ENCODE measurements at places on chromosomes 7 and 10.

GRCh38 chr10:77501152-77501845, 136.3 kb downstream of the KCNMA1 start:
- no peak for DNase-seq

GRCh38 chr10:44929356-44930255, 18.5 kb downstream of the TMEM72 start:
- no peak for DNase-seq

DNA sequence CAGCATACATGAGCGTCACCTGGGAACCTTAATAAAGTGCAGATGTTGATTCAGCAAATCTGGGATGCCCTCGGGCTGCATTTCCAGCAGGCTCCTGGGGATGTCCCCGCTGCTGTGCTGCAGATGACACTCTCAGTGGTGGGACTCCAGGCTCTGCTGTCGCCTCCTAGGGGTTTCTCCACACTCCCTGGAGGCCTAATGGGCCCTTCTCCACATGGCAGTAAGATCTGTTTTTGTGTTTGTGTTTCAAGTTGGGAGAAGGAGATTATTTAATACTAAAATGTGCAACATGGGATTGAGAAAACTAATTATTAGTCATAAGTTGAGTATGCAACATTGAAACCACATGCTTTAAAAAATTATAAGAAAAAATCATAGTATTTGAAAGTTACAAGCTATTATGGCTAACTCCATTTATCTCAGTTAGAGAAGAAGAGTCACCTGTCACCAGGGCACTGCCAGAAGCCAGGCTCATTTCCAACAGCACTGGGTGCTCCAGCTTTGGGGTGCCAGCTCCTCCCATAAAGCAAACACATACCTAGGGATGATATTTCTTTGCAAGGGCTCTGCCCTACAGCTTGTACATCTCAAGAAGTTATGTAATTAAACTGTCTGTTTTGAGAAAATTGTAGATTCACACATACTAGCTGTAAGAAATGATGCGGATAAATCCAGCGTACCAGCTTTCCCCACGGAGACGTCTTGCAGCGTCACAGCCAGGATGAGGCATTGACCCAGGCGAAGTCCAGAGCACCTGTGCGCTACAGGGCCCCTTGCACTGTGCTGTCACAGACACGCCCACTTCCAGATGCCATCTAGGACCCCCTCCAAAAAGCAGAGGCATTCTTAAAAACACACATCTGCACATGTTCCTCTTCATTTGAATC, 106.4 kb downstream of the EGFR start:
- DNase-seq = no peak

DNA sequence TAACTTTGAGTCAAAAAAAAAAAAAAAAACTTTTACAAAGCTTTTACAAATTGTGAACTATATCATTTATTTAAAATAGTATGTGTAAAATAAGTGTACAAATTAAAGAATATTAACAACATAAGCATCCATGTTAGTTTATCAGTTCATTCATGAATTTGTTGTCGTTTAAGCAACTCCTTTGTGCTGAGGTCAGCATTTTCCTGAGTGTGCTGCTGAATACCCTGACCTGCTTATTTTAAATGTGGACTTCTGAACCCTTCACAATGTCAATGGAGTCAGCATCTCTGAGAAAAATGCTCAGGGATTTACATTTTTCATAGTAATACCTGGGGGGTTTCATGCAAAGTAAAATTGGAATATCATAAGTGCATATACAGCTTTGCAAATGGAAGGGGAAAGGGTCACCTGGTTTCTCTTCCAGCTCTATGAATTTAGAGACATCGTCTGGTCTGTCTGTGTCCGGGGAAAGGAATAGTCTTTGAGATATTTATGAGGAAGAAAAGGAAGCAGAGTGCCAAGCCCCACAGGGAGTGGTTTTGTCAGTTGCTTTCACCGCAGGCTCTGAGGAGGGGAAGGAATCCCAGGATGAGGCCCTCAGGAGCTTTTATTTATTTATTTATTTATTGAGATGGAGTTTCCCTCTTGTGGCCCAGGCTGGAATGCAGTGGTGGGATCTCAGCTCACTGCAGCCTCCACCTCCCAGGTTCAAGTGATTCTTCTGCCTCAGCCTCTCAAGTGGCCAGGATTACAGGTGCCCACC, 125.5 kb upstream of the SVIL start:
- DNase-seq = no peak

- no peak for DNase-seq
Measured at GRCh38 chr7:55088107-55088506, 69.3 kb downstream of the EGFR start.

GRCh38 chr10:23294638-23295247, 49.9 kb downstream of the C10orf67 start:
- DNase-seq = no peak

- no peak for DNase-seq
Measured at GRCh38 chr10:12720217-12720981, 281.1 kb downstream of the CCDC3 start.

- no peak for DNase-seq
Measured at GRCh38 chr7:73707045-73707631, 12.3 kb downstream of the STX1A start.

DNA sequence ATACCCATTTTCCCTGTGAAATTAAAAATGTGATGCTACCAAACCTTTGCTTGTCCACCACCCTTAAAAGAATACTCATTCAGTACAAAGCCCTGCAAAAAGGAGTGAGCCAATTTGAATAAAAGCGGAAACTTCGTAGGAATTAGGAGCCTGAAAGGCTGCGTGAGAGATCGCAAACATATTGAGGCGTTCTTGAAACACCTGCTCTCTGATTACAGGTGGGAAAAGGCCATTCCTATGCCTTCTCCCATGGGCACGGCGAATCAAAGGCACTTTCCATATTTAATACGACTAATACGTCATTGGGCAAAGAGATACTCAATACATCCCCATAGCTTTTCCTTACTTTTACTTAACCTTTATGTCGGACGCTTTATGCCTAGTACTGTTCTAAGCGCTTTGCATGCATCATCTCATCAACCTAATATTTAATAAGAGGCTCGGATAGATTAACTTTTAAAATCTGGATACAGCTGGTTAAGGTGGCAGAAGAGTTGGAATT, 30.9 kb upstream of the KMT2E start:
- no peak for DNase-seq

- no peak for DNase-seq
Measured at GRCh38 chr10:97199152-97199551, 13.4 kb upstream of the SLIT1 start.

GRCh38 chr10:74862625-74863024, 36.2 kb downstream of the KAT6B start:
- no peak for DNase-seq

DNA sequence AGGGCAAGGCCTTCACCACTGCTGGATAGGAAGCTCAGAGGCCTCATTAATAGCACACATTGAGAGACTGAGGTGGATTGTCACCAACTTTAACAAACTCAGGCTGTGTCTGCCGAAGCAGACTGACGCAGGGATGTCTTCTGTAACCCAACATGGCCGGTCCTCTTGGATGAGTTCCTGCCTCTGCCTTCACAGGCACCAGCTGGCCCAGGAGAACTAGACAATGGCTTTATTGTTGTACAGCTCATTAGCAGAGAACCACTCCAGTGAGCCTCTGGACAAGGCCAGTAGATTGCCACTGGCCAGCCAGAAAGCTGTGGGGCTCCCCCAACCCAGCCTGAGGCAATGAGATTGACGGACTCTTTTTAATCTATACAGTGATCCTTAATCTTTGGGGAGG, 9.4 kb downstream of the NODAL start:
- no peak for DNase-seq

DNA sequence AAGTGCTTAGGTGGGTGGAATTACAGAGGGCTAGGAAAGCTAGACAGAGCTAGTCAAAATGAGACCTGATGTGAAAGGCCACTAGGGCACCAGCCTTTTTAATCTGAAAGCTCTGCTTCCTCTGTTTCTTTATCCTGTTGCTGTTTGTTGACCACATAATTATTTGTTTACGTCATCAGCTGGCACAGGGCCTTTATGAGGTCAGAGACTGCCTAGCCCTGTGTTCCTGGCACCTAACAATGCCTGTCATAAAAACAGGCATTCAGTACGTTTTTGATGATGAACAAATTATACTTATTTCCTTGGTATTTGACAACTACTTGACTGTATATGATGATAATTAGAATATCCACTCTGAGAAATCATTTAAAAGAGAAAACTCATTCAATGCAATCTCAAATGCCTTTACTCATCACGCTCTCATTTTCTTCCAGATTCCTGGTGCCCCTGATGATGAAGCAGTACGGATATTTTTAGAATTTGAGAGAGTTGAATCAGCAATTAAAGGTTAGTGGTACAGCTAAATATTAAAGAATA, 26.0 kb downstream of the RBM17 start:
- no peak for DNase-seq

GRCh38 chr10:1153251-1153763, 97.1 kb downstream of the WDR37 start:
- no peak for DNase-seq

GRCh38 chr10:5625992-5626777, 40.2 kb downstream of the ASB13 start:
- DNase-seq = no peak

GRCh38 chr10:32253276-32253675, 93.7 kb downstream of the EPC1 start:
- DNase-seq = no peak

DNA sequence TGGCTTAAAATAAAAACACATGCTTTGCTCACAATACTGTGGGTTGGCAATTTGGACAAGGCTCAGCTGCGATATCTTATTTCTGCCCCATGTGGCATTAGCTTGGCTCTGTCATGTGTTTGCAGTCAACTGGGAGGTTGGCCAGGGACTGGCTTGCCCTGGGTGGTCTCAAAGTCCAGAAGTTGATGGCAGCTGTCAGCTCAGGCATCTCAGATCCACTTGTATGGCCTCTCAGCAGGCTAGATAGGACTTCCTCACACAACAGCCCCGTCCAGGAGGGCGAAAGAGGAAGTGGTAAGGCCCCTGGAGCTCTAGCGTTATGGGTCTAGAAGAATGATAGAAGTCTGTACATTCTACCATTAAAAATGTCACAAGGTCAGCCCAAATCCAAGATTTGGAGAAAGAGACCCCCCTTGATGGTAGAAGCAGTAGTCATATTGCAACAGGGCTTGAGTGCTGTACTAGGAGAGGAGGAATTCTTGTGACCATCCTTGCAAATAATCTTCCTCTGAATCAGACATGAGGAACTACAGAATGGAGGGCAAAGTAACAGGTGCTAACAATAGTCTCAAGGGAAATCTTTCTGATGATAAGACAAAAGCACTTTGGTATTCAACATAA, 166.2 kb downstream of the FAM107B start:
- DNase-seq = no peak

DNA sequence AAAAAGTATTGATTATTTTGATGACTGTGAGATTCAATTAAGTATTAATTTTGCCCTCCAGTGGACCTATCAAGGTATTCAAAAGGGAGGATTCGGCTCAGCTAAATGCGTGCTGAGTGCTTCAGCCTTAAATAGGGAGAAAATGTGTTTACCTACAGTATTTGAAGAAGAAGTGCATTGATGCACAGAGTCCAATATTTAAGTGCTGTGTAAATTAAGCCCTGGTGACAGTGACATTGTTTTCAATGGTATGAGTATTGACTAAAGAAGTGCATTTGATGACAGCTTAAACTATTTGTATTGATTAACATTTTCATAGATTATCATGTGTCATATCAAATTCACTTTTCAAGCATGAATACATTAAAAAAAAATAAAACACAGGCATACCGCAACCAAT, 106.6 kb downstream of the POU6F2 start:
- no peak for DNase-seq

GRCh38 chr7:36082216-36082615, 70.8 kb upstream of the EEPD1 start:
- DNase-seq = no peak

DNA sequence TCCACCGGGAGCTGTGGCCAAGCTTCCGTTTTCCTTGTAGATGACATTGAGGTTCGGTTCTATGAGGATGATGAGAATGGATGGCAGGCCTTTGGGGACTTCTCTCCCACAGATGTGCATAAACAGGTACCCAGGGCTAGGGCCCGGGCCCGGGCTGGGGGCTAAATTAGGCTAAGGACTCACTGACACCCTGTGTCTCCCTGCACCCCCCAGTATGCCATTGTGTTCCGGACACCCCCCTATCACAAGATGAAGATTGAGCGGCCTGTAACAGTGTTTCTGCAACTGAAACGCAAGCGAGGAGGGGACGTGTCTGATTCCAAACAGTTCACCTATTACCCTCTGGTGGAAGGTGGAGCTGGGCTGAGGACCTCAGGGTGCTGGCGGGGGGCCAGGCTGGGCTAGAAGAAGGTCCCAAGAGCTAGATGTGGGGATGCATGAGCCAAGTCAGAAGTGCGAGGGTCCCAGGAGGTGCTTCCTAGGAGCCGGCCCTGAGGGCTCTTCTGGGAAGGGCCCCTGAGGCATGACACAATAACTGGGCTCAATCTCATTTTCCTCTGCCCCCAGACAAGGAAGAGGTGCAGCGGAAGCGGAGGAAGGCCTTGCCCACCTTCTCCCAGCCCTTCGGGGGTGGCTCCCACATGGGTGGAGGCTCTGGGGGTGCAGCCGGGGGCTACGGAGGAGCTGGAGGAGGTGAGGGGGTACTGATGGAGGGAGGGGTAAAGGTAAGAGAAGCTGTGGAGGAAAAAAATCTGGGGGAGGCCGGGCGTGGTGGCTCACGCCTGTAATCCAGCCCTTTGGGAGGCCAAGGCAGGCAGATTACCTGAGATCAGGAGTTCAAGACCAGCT, 2.9 kb downstream of the NFKB2 start:
- no peak for DNase-seq

DNA sequence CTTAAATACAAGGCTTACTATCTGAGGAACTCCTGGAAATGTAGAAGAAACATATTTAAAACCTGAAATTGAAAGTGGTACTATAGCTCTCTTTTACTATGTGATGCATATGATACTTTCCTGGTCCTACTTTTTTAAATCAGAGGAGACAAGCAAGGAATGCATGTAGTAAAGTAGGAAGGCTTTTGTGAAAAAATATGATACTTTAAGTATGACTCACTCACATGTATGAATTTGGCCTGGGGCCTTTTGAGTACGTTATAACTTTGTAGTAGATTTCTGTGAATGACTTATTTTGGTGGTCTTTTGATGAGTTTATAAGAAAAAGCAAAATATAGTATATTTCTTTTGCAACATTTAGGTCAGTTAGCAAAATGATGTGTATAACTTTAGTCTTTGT, 53.8 kb downstream of the TAX1BP1 start:
- no peak for DNase-seq

DNA sequence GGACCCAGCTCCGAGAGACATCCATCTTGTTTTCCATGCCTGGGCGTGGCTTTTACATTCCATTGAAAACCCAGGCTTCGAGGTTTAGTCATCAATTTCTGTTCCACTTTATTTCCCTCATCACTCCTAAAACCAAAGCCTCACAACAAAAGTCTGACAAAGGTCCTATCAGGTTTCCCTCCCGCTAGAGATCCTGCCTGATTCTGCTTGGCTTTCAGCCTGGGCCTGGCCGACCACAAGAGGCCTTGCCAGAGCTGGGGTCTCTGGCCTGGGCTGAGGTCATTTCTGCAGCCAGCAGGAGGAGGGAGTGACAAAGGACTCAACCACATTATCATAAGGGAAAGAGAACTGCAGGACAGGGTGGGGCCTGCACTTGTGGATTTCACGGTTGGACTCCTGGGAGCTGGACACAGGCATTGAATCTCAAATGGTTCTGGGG, 167.0 kb downstream of the FANK1 start:
- no peak for DNase-seq
